Esophagus squamous epithelium (tissue), 5 donors: ENCODE measurements at places on chromosomes 3 and 15.

GRCh38 chr3:116242825-116243224 is 202.5 kb downstream of the LSAMP start:
- DNase-seq: no peak

DNA sequence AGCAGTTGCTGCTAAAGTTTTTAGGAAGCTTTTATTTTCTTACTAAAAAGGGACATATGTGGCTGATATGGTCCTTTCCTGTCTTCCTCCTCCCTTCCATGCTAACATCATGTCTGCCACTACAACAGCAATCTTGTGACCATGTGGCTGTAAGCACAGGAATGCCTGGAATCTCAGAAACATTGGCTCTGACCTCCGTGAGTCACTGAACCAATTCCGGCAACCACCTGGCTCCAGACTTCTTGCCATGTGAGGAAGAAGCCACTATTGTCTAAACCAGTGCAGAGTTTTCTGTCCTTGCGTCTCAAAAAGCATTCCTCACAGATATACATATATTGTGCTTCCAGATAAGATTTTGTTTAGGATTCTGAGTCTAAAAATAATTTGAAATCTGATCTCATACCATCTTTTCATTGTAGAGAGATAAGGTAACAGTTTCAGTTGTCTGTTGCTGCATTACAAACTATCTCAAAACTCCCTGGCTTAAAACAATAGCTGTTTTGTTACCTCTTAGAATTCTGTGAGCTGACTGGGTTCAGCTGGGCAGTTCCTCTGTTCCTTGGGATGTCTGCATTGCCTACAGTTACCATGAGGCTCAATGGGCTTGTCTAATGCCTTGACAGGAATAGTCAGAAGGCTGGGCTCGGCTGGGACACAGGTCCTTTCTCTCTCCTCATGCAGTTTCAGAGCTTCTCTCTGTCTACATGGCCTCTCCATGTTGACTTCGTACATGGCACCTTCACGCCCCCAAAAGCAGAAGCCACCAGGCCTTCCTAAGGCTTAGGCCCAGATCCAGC is 77.3 kb upstream of the MAGI1 start:
- no peak for DNase-seq

DNA sequence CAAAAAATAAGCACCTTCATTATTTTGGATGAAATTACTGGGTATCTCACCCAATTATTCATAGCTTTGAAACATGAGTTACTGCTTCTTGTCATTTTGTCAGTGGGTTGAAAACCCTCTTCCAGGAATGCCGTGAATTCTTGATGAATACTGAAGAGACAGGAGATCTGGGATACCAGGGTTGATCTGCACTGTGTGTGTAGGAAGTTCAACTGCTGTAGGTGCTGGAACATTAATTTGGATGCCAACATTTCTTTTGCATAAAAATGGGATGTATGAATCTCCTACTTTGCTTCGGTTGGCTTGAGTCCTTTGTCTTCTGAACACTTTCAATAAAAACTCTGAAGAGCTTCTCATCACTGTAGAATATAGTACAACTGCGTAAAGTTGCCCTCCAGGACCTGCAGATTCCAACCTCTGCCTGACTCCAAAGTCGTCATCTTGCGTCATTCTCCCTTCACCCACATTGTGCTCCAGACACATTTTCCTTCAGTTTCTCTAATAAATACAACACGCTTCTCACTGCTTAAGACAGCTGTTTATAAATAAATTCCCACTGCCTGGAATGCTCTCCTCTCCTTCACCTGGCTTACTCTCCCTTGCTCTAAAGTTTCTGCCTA is 312.7 kb upstream of the TGFBR2 start:
- DNase-seq: no peak

- no peak for DNase-seq
Observed at GRCh38 chr15:29086001-29086400, 183.6 kb downstream of the NSMCE3 start.

DNA sequence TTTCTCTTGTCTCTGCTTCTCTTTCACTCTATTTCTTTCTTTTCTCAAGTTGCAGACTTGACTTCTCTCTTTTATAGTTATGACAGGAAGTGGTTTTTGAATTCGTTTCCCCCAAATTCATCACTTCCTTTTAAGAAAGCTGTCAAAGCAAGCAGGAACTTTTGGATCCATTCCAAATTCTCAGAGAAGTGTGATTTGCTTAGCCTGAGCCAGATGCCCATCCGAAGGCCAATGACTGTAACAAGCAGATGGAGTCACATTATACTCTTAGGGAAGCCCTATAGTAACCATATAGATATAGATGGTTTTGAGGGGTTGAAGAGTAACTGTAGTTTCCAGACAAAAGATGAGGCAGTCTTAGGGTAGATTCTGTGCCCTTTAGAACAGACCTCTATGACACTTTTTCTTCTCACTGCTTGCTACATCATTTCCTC is 592.0 kb upstream of the KCNMB2 start:
- DNase-seq: no peak

DNA sequence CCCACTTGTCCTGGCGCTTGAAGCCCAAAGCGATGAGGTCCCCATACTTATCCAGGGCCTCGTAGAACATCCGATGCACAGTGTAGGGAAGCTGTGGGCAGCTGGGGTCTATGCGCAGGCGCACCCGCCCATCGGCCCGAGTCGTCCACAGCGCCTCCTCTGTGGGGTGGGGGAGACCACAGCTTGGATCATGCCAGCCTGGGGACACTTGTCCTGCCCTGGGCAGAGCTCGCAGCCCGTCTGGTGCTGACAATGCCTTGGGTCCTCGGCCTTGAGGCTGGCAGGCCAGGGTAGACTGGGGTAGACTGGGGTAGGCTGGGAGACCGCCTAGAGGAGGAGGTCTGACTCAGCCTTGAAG is 39.8 kb downstream of the ACSBG1 start:
- DNase-seq: no peak

DNA sequence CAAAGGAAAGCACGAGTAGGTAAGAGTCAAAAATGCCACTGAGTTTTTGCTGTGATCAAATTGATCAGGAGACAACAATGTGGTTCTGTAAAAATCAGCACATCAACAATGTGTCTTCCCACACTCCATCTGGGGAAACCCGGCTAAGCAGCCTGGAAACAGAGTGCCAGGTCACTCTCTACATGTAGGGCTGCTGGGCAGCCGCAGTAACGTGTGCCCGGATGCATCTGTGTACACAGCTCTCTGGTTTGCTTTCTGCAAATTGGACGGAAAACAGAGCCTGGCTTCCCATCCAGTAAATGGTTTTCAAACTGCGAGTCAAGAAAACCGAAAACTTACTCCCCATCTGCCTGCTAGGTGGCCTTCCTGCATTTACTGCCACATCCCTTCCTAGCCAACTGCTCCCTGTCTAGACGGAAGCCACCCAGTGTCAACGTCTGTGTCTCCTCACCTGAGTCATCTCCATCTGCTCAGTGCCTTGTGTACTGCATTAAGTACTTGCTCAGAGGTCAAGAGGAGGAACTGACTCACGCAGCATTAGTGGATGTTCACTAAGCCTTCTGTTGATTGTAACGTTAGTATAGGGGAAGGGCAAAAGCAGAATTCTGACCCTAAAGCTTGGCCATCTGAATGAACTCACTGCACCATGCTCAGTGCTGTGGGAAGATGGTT is 124.1 kb downstream of the TJP1 start:
- no peak for DNase-seq

DNA sequence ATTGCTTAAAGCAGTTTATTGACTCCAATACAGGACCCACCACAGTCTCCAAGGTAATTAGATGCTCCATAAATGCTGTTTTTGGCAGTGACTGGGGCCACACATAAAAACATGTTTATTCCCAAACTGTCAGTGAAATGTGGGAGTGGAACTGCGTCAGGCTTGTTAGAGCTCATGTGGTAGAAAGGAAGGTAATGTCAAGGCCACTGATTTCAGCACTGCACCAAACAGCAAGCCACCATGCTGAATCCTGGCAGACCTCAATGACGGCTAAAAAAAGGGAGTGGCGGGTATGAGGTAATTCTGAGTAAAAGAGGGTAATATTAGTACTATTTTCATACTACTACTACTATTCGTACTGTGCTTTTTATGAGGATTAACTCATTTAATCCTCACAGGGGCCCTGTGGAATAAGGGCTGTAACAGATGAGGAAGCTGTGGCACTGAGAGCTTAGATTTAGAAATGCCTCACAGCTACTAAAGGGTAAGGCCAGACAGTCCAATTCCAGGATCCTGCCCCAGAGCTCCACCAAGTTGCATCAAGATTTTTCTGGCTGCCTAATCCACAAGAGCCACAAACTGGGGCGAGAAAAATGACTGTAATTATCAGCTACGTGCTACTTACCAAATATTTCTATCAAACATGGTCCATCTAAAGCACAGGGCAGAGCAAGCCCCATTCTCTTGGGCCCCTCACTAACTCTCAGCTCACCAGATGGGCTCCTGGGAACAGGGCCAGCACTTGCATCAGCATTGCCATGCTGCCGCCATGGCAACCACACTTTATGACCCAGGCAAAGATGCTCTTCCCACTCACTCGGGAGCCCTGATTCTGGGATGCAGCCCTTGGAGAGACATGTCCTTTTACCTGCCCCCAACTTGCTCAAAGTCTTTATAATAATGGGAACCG is 83.6 kb upstream of the SPATA12 start:
- DNase-seq: no peak

DNA sequence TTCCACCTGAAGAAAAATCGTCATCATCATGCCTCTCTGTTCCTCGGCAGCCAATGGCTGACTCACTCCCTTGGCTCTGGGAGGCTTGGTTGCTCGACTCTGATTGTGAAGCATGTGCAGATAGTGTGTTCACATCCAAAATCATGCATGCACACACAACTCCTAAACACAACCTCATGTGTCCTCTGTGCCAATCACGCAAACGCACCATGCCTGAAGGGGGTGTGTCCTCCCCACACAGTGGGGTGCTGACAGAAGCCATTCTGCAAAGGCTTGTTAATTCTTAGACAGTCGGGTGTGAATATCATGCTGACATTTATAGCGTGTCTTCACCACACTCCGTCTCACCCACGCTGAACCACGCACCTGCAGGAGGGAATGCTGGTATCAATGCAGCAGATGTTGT is 11.4 kb upstream of the CCDC174 start:
- no peak for DNase-seq

DNA sequence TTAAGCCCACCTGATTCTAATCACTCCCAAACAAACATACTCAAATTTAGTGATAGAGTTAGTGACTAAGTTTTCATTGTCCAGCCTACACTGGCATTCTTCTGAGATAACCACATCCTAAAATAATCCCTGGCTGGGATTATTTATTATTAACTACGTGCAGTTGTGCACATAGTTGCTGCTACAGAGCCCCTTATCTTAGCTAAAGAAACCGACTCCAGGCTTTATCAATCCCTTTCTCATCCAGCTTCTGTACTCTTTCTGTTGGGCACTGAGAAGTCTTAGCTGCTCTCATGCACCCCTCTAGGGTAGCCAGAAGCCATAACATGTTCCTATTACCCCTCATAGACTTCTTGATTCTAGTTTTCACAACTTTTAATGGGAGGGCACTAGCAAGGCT is 208.7 kb downstream of the MBNL1 start:
- DNase-seq: no peak

DNA sequence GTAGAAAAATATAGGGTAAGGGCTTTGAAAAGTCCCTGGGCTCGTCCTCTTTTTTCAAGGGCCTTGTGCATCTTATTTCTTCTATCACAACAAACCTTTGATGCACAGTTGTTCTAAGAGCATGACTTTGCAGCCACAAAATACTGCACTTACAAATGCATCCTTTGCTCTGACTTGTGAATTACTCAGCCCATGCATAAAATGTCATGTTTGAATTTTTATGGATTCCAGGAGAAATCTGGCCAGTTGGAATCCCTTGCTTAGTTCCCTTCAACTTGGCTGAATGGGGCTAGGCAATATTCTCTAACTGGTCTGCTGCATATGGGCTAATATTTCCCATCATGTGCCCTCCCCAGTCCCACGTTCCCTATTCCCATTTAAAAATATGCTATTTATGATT is 523.9 kb upstream of the RGMA start:
- DNase-seq: no peak

DNA sequence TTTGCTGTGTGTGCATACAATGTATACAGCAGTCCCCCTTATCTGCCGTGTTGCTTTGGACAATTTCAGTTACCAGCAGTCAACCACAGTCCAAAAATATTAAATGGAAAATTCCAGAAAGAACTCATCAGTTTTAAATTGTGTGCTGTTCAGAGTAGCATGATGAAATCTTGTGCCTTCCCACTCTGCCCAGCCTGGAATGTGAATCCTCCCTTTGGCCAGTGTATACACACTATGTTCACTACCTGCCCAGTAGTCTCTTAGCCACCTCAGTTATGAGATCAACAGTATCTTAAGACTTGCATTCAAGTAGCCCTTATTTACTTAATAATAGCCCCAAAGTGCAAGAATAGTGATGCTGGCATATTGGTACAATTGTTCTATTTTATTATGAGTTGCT is 133.6 kb upstream of the ABHD17C start:
- no peak for DNase-seq

GRCh38 chr3:144549166-144549565 is 577.5 kb downstream of the DIPK2A start:
- no peak for DNase-seq

- DNase-seq: no peak
Observed at GRCh38 chr3:196175722-196176121, 35.5 kb downstream of the ZDHHC19 start.

DNA sequence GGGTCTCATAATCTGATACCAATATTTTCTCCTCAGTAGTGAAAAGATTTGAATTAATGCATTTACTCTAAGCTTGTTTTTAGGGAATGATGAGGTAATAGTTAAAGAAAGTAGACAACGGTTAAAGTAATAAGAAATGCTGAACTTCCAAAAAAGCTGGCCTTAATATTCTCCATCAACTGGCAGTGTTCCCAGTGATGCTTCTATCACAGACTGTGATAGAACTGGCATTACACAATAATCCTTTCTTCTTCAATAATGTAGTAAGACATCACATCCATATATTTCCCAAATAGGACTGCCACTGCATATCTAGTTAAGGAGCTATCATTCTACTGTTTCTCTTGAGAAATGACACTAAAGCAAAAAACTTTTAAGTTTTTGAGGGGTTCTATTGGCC is 188.7 kb downstream of the IL5RA start:
- DNase-seq: no peak

GRCh38 chr3:27171113-27171512 is 198.1 kb downstream of the NEK10 start:
- no peak for DNase-seq

- no peak for DNase-seq
Observed at GRCh38 chr15:86572368-86572841, 492.7 kb downstream of the AGBL1 start.

- no peak for DNase-seq
Observed at GRCh38 chr3:157132341-157132740, 27.6 kb downstream of the CCNL1 start.

- DNase-seq: no peak
Observed at GRCh38 chr3:46549408-46549904, 16.6 kb downstream of the LRRC2 start.

DNA sequence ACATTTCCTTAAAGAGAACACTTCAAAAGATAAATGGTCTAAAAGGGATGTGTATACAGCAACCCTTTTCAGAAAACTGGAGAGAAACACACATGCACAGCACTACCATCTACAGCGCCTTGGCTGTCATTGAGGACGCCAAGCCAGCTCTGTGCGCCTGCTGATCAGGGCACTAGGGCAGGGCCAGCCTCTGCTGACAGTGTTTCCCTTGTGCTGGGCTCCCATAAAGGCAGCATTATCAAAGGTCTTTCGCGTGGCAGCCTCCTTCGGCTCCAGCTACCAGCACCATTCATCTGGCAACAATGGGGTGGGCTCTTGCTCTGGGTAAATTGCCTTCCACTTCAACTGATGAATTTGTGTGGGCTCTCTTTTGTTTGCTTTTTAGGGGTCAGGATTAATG is 53.4 kb downstream of the LDHAL6B start:
- DNase-seq: no peak

- DNase-seq: no peak
Observed at GRCh38 chr15:64583519-64583918, 123.1 kb downstream of the ZNF609 start.
